ENCODE measurements at places on chromosomes 12 and 14.

GRCh38 chr12:85733984-85734383 is 102.2 kb downstream of the RASSF9 start:
- DNase-seq: peak; percentile 6

DNA sequence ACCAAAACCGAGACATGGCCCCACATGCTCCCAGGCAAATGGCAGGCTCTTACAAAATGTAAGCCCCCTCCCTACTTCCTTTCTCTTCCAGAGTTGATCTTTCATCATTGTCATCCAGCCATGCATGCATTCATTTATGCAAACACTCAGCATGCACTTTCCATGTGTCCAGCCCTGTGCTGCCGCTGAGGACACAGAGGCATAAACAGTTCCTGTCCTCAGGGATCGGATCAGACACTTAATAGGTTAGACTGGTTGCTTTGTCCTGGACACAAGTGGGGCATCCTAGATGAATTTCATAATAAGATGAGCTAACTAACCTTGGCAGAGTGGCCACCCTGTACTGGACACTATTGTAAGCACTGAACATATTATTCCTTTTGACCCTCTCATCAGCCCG is 23.1 kb downstream of the PRIMA1 start:
- DNase-seq: no peak

GRCh38 chr12:94227066-94227465 is 78.7 kb downstream of the PLXNC1 start:
- no peak for DNase-seq

GRCh38 chr12:123132951-123133619 is 17.8 kb downstream of the PITPNM2 start:
- DNase-seq: no peak

DNA sequence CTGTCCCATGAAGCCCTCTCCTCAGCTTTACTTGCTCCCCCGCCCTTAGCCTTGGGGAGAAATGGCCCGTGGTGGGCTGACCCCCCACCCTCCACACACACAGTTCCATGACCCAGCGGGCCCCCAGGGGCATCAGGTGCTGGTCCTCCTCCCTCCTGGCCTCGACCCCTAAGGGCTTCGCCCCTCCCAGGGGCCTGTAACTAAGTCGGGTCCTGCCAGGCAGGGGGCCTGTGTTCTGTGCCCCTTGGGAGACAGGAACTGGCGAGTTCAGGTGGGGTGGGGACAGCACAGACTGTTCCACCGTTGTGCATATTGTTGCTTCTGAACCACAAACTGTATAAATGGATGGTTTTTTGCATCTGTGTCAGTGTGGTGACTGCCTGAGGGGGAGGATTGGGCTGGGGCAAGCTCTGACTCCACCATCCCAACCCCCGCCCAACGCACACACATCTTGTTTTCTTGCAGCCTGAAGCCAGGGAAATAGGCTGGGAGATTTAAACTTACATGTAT is 8.8 kb downstream of the TAMALIN start:
- DNase-seq: no peak

DNA sequence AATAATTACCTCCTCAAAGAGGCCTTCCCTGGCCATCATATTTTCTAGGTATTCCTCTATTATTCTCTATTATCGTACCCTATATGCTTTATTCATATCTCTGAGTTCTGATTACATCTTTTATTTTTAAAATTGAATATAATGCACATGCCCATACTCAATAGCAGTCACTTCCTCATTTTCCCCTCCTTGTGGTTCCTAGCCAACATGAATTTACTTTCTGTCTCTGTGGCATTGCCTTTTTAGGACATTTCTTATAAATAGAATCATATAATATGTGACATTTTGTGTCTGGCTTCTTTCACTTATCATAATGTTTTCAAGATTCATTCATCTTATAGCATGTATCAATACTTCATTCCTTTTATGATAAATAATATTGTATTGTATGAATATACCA is 74.4 kb upstream of the TRHDE start:
- no peak for DNase-seq

- DNase-seq: no peak
Measured at GRCh38 chr12:97628962-97629361, 166.4 kb downstream of the RMST start.

DNA sequence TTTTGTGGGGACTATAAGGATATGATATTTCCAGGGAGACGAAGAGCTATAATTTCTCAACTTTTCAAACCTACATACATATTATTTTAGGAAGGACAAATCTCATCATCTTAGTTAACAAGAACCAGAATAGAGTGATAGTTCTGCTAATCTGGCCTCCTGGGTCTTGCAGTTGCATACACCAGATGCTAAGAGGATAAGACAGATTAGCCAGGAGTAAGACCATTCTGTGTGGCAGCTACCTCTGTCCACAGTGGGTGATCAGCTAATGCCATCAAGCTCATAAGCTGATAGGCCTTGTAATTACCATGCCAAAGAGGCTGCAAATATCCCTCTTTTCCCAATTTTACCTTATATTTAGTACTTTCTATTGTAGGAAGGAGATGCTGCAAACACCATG is 776.8 kb downstream of the NRXN3 start:
- no peak for DNase-seq

- DNase-seq: no peak
Measured at GRCh38 chr12:40315375-40315774, 90.6 kb downstream of the LRRK2 start.

DNA sequence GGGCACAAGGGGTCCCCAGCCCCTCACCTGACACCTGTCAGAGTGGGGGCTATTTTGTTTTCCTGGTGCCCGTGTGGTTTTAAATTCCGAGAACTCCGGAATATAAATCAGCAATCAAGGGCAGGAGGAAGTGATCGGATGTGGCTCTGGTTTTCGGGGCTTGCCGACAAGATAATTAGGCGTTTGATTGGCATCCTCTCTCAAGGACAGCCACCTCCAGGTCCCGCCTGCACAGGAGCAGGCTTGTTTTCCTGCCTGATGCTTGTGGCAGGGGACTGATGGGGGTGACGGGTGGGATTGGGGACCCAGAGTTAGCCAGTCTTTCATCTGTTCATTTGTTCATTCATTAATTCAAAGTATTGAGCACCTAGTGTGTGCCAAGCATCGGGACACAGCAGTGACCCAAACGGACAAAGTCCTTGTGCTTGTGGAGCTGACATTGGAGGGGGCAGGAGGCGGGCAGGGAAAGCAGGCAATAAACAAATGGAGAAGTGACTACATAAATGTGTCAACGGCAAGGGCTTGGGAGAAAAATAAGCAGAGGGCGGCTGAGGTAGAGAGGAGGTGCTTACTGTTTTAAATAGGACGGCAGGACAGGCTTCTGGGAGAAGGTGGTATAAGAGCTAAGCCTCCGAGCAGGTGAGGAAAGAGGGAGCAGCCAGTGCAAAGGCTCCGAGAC is 166.5 kb downstream of the PHETA1 start:
- no peak for DNase-seq

DNA sequence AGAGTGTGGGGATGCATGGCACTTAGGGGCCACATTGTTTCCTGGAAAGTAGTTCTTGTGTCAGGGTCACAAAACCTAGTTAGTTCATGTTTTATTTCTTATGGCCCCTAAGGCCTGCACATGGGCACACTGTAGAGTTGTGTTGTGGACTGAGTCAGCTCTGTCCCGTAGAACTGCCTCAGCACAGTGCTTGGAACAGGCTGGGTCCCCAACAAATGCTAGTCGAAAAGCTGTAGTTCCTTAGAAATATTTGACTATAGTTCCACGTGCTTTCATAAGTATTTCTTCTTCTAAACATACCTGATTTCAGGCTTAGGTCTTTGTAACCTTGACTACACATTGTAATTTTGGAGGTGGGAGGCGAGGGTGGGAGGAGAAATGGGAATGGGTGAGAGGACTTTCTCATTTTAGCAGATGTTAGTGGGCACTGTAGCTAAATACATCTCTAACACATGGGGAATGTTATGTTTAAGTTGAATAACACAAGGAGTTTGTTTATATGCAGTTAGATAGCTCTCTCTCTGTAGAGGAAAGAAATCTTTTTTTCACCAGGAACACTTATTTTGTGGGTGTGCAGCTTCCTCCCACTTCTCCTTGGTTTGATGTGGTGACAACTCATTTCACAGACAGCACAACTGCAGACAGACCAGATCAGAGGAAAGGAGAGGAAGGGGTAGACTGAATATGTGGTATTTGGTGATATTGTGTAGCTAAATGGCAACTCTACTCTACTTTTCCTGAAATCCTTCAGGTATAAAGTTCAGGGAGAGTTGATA is 39.5 kb upstream of the DACT1 start:
- no peak for DNase-seq

DNA sequence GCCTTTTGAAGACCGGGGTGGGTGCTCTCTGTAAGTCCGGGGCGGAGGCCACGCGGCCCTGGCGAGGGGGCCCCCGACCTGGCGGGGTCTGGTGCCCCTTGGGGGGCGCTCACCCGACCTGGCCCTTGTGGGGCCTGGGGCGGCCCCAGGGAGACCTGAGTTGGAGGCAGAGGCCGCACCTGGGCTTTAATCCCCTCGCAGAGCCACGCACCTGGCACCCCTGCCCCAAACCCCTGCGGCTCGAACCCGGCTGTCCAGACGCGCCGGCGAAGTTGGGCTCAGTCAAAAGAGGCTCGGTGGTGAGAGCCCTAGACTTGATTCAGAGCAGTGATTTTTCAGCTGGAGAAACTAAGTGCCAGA is 267 bp downstream of the CFAP251 start:
- no peak for DNase-seq

- DNase-seq: no peak
Measured at GRCh38 chr12:76883811-76884210, 5.0 kb upstream of the CSRP2 start.

DNA sequence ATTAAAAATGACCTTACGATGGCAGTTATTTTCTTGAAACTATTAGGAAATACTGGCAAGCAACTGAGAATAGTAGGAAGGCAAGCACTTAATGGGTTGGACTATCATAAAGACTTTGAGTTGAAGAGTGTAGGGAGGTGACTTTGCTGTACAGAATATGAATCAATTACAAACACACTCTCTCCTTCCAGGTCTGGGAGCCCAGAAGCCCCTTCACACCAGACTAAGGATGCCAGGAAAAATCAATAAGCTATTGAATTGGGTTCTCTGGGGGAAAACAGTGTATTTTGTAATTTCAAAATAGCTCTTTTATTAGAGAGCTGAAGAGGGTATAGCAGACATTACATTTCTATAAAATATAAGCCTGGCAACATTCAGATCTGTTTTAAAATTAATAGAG is 736.4 kb downstream of the NOVA1 start:
- no peak for DNase-seq

DNA sequence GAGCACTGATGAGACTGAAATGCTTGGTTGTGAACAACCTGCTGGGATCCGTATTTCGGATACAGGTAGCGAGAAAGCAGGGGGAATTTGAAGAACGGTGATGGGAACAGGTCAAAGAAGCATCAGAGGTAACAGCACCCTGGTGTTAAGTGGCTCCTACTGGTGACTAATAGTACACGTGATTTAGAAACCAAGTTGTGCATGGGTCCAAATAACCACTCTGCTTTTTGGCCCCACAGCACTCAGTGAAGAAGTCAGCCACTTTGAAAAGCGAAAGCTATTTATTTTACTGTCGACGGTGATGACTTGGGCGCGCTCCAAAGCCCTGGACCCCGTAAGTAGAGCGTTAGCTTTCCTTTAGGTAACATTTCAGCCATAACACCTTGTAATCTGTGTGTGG is 16.7 kb downstream of the AK7 start:
- no peak for DNase-seq

DNA sequence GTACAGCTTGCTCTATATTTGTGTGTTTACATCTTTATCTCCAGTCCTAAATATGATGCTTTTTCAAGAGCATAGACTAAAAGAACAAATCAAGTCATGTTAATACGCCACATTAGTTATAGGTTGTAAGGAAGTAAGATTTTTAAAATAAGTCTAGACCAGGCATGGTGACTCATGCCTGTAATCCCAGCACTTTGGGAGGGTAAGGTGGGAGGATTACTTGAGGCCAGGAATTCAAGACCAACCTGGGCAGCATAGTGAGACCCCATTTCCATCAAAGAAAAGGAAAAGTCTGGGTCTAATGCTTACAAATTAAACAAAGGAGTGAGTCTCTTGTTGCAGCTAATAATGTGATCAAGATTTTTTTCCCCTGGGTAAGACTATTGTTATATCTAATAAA is 118.9 kb downstream of the GPR135 start:
- no peak for DNase-seq

GRCh38 chr12:123713398-123713797 is 1.2 kb downstream of the ATP6V0A2 start:
- peak; percentile 29 for DNase-seq

DNA sequence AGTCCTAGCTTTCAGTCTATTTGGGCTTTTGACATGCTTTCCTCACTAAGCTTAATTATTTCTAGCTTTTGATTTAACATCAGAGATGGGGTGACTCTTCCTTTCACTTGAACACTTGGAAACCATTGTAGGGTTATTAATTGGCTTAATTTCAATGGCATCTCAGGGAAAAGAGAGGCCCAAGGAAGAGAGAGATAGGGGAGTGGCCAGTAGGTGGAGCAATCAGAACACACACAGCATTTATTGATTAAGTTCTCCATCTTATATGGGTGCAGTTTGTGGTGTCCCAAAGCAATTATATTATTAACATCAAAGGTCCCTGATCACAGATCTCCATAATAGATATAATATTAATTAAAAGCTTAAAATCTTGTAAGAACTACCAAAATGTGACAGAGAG is 1466.1 kb upstream of the SEL1L start:
- DNase-seq: no peak

- DNase-seq: no peak
Measured at GRCh38 chr12:130195776-130196175, 33.5 kb downstream of the FZD10 start.

- no peak for DNase-seq
Measured at GRCh38 chr12:85697003-85697402, 139.2 kb downstream of the RASSF9 start.

DNA sequence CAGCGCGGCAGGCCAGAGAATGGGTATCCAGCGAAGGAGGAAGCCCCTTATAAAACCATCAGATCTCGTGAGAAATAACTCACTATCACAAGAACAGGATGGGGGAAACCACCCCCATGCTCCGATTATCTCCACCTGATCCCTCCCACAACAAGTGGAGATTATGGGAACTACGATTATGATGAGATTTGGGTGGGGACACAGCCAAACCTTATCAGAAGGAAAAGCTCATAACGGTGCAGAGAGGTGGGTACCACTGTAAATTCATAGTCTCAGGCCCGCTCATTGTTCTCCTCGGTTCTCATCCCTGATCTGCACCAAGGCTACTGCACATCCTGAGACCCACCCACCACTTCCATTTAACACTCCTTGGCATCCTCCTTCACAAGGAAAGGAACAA is 326.5 kb downstream of the MED13L start:
- no peak for DNase-seq

GRCh38 chr12:80581783-80582182 is 125.7 kb upstream of the MYF6 start:
- DNase-seq: no peak

All from GM03348 (cell line).